ENCODE measurements at places on chromosomes 13 and 19.

DNA sequence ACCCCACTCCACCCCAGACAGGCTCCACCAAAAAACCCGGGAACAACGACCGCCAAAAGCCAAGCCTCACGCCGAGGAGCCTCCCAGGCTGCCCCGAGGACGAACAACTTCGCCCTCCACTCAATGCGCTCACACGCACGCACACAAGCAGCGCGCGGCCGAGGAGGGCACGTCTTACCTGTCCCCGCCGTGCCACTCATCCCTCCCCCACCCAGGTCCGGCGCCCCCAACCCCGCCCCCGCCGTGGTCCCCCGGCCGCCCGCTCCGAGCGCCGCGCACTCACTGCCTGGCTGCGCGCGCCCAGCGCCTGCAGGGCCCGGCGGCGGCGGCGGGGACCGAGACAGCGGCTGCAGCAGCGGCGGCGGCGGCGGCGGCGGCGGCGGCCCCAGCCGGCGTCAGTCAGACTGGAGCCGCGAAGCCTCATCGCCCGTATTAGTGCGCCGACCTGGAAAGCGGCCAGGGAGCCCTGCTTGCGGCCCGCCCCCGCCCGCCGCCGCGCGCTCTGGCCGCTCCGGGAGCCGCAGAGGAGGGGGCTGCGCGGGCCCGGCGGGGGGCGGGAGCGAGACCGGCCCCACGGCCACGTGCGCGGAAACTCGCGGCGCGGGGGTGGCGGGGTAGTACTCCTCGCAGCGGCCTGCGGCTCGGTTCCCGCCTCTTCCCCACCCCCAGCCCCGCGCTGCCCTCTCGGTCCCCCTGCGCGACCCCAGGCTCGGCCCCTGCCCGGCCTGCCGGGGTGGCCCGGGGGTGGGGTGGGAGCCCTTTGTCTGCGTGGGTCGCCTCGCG is at the start of gene SMAD9:
Gene SMAD9, minus strand, starts transcription at position 406 of the 783 bp plus-strand sequence. CDS start 40,549 bp downstream, outside the sequence.
- DNase-seq: peak; percentile 42

DNA sequence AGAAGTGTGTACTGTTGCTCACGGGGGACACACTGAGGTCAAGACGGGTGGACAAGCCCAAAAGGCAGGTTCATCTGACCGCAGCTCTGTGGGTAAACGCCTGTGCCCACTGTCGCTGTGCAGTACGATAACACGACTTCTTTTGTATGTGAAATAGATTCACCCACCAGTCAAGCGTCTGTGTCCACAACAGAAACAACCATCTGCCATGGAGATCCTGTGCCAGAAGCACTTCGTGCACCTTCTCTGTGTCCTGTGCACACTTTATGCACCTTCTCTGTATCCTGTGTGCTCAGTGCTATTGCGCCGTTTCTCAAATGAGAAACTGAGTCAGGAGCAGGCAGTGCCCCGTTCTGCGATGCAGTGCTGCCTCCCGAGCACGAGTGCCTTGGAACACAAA is 138.9 kb downstream of the ATP11A start:
- DNase-seq: no peak

- no peak for DNase-seq
Measured at GRCh38 chr13:71751073-71751472, 115.9 kb downstream of the DACH1 start.

- DNase-seq: peak; percentile 3
Measured at GRCh38 chr19:30217461-30217860, 154.7 kb upstream of the ZNF536 start.

Measured in 8988T (cell line).